Activated naive CD4-positive, alpha-beta T cell treated with anti-CD3 and anti-CD28 coated beads, Interleukin-2, amount 50 U/mL, for 16 hours (primary cell): ENCODE measurements at places on chromosomes 3 and 15.

DNA sequence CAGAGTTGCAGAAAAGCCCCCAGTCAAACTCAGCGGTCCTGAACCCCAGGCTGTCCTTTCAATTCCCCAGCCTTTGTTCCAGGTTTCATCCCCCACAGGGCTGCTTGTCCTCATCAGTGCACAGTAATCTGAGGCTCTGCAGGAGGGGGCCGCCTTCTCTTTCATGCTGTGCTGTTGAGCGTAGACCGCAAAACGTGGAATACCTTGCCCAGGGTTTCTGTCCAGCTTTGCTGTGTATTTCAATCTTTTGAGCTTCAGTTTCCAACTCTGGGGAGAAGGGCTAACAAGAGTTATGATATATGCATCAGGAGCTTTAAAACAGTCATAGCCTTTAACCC is 64.8 kb downstream of the FAM43A start:
- no peak for DNase-seq

GRCh38 chr3:161016417-161017313 is 88.5 kb downstream of the B3GALNT1 start:
- DNase-seq = no peak

GRCh38 chr3:151351219-151351618 is 21.9 kb upstream of the P2RY13 start:
- DNase-seq = no peak

- DNase-seq = no peak
Measured at GRCh38 chr3:129688271-129688895, 81.9 kb upstream of the PLXND1 start.

DNA sequence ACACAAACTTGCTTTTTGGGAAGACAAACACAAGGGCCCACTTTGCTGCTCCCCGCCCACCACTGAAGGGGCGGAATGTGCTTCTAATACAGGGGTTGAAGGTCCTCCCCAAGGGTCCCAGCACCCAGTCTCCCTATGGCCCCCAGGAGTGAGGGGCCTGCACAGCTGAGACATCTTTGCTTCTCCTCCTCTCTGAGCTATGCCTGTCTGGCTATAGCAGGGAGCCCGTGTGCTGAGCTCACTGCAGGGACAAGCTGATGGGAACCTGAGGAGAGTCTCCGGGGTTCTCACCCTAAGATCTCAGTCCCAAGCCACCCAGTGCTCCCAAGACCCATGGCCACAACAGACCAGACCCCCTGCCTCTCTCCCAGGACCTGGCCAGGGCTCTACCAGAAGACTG is 61.1 kb upstream of the ACAN start:
- no peak for DNase-seq

DNA sequence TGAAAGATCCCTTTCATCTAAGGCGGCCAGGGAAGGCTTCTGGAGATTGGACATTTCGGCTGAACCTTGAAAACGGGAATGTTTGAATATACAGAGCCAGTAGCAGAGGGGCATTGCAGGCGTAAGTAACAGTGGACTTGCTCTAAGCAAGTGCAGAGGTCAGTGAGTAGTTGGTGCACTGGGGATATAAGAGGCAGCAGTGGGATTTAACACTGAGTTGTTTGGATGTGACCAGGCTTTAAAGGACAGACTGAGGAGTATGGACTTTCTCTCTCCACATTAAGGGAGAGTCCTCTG is 1.3 kb downstream of the ARNT2 start:
- DNase-seq = no peak

DNA sequence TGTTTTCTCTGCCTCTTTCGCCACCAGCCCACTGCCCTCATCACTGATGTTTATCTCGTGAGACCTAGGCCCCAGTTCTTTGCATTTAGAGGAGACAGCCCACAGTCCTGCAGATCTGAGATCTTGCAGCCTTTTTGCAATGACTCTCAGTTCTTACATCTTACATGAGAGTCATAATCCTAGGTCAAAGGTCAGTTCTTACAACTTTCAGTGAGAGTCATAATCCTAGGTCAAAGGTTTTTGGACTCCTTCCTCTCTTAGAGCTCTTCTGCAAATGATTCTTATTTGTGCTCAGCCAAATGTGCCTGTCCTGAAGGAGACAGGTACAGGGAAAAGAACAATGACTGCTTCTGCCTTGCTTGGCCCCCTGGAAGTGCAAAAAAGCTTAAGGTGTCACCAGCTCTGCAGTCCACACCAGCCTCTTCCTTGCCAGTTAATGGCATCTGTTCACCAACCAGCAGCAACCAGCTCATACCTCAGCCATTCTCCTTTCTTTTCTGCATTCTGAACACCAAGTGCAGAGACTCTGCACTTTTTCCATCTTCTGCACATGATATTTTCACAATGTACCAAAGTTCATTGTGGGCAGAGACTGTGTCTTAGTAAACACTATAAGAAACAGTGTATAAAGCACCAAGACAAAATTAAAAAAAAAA is 67.1 kb downstream of the ABHD5 start:
- no peak for DNase-seq

DNA sequence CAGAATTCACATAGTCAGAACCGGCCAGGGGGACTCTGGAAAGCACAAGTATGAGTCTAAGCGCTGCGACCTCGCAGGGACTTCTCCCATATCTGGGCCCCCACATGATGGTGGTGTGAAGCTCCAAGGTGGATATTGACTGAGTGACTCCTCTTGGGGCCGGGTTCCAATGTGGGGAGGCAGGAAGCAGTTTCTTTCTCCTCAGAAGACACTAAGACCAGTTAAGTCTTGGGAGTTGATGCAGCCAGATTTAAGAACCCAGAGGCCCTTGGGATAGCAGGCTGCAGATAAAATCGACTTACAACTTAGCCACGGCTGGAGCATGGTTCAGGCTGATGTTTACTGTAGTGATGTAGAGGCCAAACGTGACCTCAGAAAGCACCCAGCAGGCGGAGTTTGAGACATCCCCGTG is 55.4 kb upstream of the KLF13 start:
- DNase-seq = no peak

DNA sequence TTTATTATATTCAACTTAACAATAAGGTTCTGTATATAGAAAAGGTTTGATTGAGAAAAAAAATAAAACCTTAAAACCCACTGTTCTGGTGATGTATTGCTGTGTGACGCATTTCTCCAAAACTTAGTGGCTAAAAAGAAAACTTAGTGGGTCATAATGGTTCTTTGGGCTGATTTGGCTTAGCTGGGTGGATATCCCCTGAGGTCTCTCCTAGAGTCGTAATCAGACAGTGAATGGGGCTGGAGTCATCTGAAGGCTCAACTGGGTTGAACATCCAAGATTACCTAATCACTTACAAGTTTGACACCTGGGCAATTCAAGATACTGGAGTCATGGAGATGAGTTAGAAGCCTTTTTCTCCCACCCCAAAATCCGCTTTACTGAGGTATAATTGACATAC is 111.6 kb upstream of the TBL1XR1 start:
- DNase-seq = no peak

GRCh38 chr3:25057379-25057778 is 370.7 kb upstream of the RARB start:
- no peak for DNase-seq

- DNase-seq = no peak
Measured at GRCh38 chr3:98013411-98014267, 21.5 kb downstream of the GABRR3 start.

DNA sequence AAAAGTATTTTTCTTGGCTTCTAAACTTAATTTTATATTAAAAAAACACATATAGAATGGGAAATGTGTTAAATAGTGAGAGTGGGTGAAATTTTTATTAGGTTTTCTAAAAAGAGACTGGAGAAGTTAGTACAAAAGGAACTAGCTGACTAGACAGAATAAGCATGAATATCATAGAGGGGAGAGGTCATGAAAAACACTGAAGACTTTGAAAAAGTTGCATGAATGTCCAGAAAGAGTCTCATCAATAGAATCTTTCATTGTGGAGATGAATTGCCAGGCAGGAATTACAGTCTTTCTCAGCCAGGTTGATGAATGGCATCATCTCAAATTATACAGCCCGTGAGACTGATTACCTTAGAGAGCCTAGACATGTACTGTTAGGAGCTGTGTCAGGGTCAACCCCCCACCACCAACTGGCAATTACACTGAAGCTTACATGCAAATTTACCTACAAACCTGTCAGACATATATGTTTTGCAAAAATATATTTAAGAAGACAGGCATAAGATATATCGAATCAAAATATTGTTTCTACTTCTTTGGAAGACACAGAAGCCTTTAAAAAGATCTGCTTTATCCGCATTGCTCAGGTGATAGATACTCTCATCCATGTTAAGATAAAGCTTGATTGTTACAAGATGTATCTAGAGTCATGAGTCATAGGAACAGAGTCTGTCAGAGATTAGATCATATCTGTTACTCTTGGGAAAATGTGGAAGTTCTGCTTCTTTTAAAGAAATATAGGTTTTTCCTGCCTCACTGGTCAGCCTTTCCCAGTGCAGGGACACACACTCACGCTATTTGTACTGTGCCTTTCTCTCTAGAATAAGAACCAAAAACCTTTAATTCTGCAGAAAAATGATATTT is 34.8 kb upstream of the PFN2 start:
- DNase-seq = no peak

GRCh38 chr3:69880069-69880640 is 119.4 kb upstream of the SAMMSON start:
- no peak for DNase-seq

GRCh38 chr3:45480218-45480617 is 91.8 kb downstream of the LARS2 start:
- DNase-seq = no peak

- DNase-seq = no peak
Measured at GRCh38 chr3:191166368-191166767, 32.7 kb upstream of the OSTN start.
